ENCODE measurements at places on chromosomes 11 and 22.

GRCh38 chr11:36402568-36403170 is 106.6 kb downstream of the PRR5L start:
- DNase-seq: no peak

- DNase-seq: no peak
Measured at GRCh38 chr22:17083811-17084441, 874 bp upstream of the IL17RA start.

GRCh38 chr22:19766240-19766510 is 5.6 kb downstream of the TBX1 start:
- DNase-seq: no peak

GRCh38 chr11:499201-500076 is 7.6 kb downstream of the RNH1 start:
- DNase-seq: no peak

DNA sequence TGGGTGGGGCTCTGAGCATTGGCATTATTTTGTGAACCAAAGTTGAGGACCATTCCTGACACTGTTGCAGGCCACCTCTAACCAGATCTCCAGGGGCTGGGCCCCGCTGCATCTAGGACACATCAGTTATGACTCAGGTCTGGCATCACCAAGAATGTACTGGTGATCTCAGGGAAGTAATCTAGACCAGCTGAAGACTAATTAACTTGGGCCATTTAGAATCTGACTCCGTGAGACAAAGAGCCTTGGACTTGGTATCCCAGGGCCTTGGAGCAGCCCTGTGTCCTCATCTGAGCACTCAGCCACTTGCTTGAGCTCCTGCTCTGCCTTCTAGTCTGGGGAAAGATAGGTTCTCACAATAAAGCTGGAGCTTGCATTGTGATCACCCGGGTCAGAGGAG is 200.6 kb downstream of the KIRREL3 start:
- DNase-seq: no peak

GRCh38 chr11:117546431-117547194 is 219.0 kb downstream of the CEP164 start:
- no peak for DNase-seq

GRCh38 chr22:48651981-48652538 is 1175.6 kb downstream of the BRD1 start:
- DNase-seq: no peak

All from stimulated activated naive CD8-positive, alpha-beta T cell treated with anti-CD3 and anti-CD28 coated beads, Interleukin-15, Interleukin-2, amounts not matched to agents 100 U/mL and 50 U/mL, for 24 hours (primary cell).